ENCODE measurements at places on chromosomes 6 and 20.

DNA sequence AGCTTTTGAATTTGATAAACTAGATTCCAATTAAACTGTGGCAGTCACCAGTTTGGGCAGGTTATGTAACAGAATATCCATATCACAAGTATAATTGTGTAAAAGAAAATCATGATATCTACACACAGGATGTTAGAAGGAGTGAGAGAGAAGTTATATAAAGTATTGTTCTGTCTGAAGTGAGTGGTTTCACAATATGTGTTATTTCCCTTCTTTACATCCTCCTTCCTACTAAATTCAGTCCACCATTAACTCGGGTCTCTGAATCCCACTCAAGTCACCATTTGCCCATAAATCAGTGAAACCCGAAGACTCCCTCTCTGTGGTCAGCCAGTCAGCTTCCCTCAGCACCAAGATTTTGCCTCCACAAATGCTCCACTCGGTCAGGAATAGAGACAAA, 796 bp downstream of the HLA-DQB1 start:
- DNase-seq, result no peak

DNA sequence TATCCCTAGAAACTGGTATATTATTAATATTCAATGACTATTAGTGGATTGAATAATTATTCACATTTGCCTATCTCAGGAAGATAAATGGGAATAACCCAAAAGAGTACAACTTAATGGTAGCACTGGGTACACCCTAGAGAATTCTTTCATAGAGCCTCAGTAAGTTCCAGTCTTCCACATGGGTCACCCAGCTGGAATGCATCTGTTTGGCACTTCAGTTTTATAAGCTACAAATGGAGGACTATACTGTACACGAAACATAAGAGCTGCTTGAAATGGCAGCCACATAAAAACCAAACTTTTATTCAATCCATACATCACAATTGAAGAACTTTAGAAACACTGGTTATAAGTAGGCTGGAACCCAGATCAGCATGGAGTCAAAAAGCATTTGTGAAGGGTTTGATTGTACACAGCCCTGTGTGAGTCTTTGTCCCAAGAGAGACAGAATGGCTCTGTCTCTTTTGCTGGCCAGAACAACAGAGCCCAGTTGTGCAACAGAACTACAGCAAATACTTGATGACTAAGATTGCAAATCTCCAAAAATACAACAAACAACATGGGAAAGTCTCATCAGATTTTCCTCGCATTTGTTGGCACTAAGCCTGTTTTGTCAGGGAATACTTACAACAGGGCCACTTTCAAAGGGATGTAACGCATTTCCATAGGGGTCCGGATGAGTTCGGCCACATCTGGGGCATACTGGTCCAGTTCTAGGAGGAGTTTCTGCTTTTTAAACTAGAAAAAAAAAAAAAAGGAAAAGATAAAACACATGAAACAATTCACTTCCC, 39.5 kb downstream of the PIGU start:
- no peak for DNase-seq

DNA sequence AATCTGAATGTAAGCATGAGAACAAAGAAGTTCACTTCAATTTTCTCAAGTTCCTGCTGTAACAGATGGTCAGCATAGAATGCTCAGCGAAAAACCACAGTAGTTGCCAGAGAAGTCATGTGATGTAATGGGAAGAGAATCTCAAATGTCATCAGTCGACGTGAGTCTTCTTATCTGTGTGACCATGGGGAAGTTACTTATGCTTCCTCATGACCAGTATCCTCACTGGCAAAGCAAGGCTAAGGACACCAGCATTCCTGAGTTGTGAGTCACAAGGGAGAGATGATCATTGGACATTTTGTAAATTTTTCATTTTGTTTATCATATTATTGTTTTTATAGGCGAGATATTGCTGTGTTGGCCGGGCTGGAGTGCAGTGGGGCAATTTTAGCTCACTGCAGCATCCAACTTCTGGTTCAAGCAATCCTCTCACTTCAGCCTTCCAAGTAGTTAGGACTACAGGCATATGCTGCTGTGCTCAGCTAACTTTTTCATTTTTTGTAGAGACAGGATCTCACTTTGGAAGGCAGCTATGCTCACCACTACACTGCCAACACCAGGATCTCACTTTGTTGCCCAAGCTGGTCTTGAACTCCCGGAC, 21.9 kb downstream of the SGK1 start:
- DNase-seq, result no peak

- DNase-seq, result no peak
Observed at GRCh38 chr6:109722011-109722410, 30.9 kb downstream of the FIG4 start.

- DNase-seq, result no peak
Observed at GRCh38 chr6:136347847-136348246, 58.2 kb upstream of the BCLAF1 start.
